Body of pancreas (tissue), 4 donors: ENCODE measurements at places on chromosomes 2 and 18. TPM values are rescaled to one million over a fixed set of nuclear protein-coding genes. Genes with fewer than 3 reads are reported as not detected.
A peak's percentile ranks its signal among the peaks of the same experiment; 100 is the strongest.

DNA sequence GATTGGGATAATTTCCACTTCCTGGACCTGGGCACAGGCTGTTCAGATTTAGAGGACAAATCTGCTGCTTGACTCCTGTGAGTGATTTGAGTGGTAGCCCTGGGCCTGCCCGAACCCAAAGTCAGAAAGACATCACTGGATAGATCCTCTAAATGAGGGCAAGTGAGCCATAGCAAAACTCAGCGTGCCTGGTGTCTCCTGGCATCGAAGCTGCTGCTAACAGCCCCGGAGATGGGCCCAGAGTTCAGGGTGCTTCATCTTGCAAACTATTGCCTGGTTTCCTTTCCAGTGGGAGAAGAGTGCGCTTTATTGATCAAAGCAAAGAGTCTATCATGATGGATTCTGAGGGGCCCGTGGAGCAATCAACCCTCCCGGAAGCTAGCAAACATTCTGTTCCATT is 153.1 kb upstream of the KLHL29 start:
- DNase-seq: no peak

The SCN9A gene
- total RNA-seq: 9.9 TPM

- no peak for DNase-seq
Measured at GRCh38 chr2:137262594-137262993, 497.2 kb downstream of the THSD7B start.

The ITGA4 gene
- total RNA-seq: 3.4 TPM

The SLC16A14 gene
- total RNA-seq: 0.99 TPM

The ABCG5 gene
- total RNA-seq: not detected

The RFTN2 gene
- total RNA-seq: 11.9 TPM

GRCh38 chr2:21498016-21498415 is 374.2 kb downstream of the TDRD15 start:
- DNase-seq: no peak

- no peak for DNase-seq
Measured at GRCh38 chr2:177667626-177668025, 275.1 kb downstream of the AGPS start.

DNA sequence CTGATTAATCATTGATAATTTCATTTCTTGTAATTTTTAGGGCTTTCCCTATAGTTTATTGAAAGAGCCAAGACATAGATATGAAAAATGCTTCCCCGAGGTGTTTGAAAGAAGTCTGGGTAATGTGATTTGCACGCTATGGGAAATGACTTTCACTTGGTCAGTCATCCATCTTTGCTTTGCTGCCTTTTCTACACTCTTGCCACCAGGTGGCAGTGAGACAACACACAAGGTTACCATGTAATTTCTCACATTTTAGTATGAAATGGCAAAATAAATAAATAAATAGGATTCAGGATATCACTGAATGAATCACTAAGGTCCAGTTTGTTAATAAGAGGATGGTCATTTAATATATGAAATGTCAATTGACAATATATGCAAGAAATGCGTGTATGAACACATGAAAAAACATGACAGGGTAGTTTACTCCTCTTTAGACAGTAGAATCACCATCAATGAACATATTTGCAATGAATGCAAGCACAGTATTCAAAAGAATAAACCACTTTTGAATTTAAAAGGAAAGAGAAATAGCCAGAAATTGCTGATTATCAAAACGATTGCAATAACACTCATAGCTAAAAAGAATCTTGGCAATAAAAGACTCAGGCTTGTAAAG is 52.2 kb upstream of the KCNH7 start:
- peak; percentile 37 for DNase-seq

The GPR75 gene
- 2.1 TPM for total RNA-seq

The CDH19 gene
- 1.3 TPM for total RNA-seq

- DNase-seq: no peak
Measured at GRCh38 chr2:192498747-192499146, 304.0 kb upstream of the TMEFF2 start.

The CGREF1 gene
- total RNA-seq: 3.0 TPM
